ENCODE measurements at places on chromosomes 3 and 15.

DNA sequence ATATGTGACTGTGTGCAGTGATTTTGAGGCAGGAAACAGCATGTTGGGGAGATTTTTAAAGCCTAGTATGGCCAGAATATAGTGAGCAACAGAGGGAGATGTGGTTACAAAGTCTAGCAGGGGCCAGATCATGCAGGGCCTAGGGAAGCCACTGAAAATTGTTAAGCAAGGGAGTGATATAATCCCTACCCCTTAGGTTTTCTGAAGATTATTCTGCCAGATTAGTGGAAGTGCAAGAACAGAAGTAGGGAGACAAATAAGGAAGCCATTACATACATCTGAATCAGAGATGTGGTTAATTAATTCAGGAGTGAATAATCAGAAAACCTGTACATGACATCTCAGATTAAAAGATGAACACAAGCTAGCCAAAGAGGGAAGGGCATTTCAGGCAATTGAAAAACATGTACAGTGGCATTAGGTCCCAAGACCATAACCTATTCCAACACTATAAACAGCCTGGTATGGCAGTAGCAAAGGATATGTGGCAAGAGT lies 54.8 kb downstream of the MSL2 start:
- no peak for DNase-seq

DNA sequence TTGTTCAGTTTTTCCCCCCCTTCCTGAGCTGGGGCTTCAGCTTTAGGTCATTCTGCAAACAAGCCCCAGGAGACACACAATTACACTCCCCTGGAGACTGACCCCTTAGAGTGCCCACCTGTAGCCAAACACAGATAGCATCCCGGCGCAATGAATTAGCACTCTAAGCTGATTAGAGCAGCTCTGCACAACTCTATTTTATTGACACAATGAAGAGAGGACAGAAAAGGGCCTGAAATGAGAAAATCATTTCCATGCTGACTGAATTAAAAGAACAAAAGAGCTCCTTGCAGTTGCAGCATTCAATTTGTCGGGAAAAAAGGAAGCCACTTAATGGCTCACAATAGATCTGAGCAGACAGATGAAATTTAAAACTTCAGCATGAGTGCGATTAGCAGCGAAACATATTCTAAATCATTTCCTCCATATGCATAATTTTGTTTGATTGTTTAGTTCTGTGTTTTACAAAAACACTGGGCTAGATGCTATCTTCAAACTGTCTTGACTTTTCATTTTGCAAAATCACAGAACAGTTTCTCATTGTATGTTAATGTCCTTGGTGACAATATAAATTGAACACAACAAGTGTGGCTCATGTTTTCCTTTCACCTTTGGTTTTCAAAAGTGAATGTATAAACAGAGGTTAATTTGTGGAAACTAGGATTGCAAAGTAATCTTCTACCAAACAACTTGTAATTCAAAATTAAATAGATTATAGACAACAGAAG lies 308.6 kb downstream of the MECOM start:
- DNase-seq: no peak

DNA sequence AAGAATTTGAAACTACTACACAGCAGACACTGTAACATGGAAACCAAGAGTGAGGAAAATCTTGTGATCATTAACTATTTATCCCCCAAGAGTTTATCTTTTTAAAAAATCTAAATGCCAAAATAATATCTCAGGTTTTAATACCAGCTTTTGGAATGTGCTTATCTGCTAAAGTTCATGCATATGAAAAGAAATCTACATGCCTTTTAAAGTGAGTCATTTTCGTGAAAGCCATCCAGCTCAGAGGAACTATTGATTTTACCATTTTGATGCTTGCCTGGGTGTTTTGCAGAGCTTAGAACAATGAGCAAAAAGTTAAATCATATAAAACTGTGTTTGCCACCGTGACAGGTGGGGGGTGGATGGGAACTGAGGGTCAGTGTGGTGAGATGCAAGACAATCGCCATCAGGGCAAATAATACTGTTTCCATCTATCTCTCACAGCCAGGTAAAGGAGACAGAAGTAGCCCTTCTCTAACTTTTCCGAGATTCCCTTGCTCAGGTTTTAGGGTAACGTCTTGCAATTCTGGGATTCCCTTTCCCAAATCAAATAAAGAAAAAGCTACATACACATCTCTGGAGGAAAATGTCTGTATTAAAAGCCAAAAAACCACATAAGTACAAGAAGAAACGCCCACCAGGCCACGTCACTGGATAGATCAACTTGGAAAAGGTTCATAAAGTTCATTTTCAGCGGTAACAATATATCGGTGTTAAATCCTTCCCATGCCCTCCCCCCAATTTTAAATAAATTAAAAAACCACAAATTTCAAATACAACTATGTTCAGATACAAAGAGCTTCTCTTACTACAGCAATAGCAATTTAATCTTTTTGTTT lies 2.0 kb downstream of the TMEM158 start:
- DNase-seq: no peak

DNA sequence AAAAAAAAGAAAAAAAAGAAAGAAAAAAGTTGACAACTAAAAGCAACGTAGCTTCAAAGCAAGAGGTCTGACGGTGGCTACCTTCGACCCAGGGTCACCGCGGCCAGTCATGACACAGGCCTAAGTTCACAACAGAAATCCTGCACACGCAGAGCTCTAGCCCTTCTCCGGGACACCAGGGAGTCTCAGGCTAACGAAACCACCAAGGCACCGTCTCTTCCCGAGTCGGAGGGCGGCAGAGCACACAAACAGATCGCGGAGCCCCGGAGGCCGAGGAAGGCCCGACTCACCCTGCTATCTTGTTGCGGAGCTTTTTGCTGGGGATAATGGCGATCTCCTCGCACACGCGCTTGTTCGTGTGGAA lies 584 bp downstream of the RPS17 start:
- no peak for DNase-seq

DNA sequence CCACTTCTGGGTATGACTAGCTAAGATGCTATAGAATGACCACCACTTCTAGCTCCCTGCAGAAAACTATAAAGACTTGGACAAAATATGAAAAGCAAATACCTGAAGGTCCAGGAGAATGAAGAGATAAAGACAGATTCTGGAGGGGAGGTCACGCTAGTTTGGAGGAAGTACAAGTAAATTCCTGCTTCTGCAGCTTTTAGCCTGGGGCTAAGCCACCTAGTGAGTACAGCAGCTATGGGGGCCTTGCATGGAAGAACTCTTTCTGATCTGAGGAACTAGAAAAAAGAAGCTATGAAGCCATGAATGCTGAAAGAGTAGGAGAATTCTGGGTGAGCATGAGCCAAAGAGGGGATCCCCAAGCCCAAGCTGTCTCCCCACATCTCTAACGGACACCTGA lies 29.8 kb downstream of the NRG4 start:
- DNase-seq: no peak

DNA sequence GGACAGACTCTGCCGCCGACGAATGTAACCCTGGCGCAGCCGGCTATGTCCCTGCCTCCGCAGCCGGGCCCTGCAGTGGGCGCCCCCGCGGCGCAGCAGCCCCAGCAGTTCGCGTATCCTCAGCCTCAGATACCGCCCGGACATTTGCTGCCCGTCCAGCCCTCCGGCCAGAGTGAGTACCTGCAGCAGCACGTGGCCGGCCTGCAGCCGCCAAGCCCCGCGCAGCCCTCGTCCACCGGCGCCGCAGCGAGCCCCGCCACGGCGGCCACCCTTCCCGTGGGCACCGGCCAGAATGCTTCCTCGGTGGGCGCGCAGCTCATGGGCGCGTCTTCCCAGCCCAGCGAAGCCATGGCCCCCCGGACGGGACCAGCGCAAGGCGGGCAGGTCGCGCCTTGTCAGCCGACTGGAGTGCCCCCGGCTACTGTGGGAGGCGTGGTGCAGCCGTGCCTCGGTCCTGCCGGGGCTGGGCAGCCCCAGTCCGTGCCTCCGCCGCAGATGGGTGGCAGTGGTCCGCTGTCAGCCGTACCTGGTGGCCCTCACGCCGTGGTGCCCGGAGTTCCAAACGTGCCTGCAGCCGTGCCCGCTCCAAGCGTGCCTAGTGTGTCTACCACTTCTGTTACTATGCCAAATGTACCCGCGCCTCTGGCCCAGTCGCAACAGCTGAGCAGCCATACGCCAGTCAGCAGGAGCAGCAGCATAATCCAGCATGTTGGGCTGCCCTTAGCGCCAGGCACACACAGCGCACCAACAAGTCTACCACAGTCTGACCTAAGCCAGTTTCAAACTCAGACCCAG lies 2.4 kb downstream of the TSC22D2 start:
- DNase-seq: no peak

All from stimulated activated CD4-positive, alpha-beta T cell treated with anti-CD3 and anti-CD28 coated beads, Interleukin-15, amount 100 ng/mL, for 1 hour (primary cell).